Spinal cord (tissue), 10 donors: ENCODE measurements at places on chromosomes 11 and 22.

DNA sequence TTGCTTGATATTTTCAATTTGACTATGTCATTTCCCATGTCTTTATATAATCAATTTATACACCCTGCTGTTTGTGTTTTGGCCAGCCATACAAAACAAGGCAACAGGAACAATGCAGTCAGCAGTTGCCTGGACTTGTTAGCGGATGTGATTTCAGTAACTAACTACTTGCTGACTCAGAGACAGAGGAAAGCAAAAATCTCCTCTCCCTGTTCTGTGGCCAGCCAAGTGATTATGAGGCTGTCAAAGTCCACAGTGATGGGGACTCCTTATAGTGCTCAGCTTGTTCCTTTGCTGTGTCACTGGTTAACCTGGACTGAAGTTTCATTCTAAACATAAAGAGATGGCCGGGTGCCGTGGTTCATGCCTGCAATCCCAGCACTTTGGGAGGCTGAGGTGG, 32.6 kb upstream of the APLP2 start:
- H3K27me3 ChIP-seq: no peaks in the 10 kb centered on the region
- no peaks in the 10 kb centered on the region for H3K4me1 ChIP-seq
- DNase-seq: no peak
- no peak overlapping the region for H3K27ac ChIP-seq
- H3K4me3 ChIP-seq: no peak overlapping the region

DNA sequence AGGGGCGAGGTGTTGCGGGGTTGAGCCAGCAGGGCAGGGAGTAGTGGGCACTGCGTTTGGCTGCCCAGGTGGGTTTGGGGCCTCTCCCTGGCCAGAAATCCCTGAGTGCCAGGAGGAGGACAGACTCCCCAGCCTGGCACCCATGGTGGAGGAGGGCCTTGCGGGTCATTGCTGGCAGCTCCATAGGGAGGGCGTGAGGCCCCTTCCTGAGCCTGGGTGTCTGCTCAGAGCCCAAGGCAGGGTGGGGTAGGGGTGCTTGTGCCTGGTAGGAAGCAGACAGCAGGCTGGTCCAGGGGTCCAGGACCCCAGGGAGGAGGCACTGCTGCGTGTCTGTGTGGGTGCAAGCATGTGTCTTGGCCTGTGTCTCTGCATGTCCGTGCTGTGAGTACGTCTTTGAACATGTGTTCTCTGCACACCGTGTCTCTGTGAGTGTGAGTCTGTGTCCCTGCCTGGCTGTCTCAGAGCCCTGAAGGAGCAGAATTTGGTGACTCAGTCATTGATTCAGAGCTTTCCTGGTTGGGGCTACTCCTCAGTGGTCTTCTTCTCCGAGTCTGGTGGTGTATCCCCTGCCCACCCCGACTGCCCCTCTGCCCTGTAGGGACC, 3.9 kb downstream of the TSPAN4 start:
- H3K4me3 ChIP-seq: no peak overlapping the region
- no peak overlapping the region for H3K27ac ChIP-seq
- H3K27me3 ChIP-seq: peaks cover 2% of the 10 kb centered on the region
- peaks cover 74% of the 10 kb centered on the region for H3K4me1 ChIP-seq
- DNase-seq: no peak

DNA sequence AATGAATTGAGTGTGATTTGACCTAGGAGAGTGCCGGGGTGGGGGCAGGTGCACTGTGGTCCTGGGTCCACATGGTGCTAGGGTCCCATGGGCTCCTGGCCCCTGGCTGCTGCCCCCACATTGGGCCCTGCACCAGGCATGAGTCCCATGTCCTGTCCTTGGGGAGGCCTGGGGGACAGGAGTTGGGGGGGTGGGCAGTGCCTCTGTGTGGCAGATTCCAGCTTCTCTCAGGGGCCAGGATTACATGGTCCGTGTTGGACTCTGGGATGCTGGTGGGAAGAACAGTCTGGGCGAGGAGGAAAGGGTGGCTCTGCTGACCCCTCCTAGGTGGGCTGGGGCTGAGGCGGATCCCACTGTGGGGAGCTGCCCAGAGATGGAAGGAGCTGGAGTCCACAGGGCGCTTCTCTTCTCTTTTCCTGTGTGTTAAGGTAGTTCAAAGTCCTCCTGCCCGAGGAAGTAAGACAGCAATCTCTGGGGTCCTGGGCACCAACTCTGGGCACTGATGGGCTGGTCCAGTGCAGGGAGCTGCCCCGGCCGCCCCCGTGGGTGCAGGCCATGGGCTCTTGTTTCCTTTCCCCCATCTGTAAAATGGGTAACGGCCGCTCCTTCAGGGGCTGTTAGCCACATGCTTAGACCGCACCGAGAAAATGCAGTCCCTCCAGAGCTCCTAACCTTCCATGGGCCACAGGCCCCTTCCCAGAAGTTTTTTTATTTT, 19.8 kb downstream of the KCNQ1 start:
- peaks cover 2% of the 10 kb centered on the region for H3K36me3 ChIP-seq
- DNase-seq: no peak
- H3K4me1 ChIP-seq: no peaks in the 10 kb centered on the region
- no peak overlapping the region for H3K27ac ChIP-seq
- no peak overlapping the region for H3K4me3 ChIP-seq
- no peaks in the 10 kb centered on the region for H3K27me3 ChIP-seq

GRCh38 chr11:68973219-68973618, 7.6 kb downstream of the MRGPRD start:
- no peaks in the 10 kb centered on the region for H3K36me3 ChIP-seq
- no peak overlapping the region for H3K27ac ChIP-seq
- H3K27me3 ChIP-seq: no peaks in the 10 kb centered on the region
- no peak overlapping the region for H3K4me3 ChIP-seq
- H3K4me1 ChIP-seq: peaks cover 7% of the 10 kb centered on the region

DNA sequence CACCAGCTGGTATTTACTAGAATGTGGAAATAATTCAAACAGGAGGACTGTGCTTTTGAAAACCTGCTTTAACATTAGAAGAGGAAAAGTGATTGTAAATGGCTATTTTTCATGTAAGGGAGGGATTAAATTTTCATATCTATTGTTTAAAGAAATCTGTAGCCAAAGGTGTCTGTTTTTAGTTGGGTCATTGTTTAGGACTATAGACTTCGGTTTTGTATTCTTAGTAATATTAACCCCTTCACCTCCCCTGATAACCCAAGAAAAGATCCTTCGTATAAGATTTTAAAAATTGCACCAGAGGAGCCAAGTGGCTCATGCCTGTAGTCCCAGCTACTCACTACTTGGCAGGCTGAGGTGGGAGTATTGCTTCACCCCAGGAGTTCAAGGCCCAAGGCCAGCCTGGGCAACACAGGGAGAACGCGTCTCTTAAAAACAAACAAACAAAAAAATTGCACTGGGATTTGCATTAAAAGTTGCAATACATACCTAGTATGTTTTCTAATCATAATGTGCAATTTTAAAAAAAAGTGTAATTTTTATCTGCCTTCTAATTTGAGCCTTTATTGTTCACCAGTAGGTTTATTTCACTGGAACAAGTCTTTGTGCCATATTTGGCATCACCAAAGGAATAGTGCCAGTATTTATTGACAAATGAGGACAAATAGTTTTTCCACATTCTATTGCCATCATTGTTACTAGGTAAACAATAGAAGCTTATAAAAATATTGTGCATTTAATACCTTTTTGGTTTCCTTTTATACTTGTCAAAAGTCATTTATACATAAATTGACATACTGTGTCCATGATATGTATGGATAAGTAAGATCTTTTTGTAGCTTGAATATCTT, 34.3 kb downstream of the MTMR3 start:
- no peak overlapping the region for H3K4me3 ChIP-seq
- no peaks in the 10 kb centered on the region for H3K27me3 ChIP-seq
- H3K27ac ChIP-seq: no peak overlapping the region
- no peaks in the 10 kb centered on the region for H3K36me3 ChIP-seq

DNA sequence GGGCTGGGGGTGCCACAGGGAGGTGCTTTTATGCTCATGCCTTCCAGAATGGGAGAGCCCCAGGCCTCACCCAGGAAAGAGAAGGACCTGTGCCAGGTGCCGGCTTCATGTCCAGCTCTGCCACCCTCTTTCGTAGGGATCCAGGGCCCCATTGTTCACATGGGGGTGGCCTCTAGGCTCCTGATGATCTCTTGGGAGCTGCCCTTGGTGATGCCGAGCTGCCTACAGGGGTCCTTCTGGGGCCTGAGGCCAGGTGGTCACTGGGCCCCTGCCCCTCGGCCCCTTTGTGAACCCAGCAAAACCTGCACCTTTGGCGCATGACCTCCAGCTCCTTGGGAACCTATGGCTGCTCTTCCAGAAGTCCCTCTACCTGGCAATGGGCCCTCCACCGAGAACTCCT, 41.4 kb upstream of the SMIM38 start:
- H3K4me1 ChIP-seq: no peaks in the 10 kb centered on the region
- H3K27ac ChIP-seq: no peak overlapping the region
- no peak overlapping the region for H3K4me3 ChIP-seq

- no peak overlapping the region for H3K4me3 ChIP-seq
- H3K36me3 ChIP-seq: no peaks in the 10 kb centered on the region
- no peaks in the 10 kb centered on the region for H3K27me3 ChIP-seq
These were observed 41.6 kb downstream of the MRTFA start for GRCh38 chr22:40594924-40595323.

GRCh38 chr22:37331856-37332536, 49.7 kb downstream of the CYTH4 start:
- H3K4me3 ChIP-seq: no peak overlapping the region
- DNase-seq: no peak
- H3K27me3 ChIP-seq: peaks cover 42% of the 10 kb centered on the region
- no peak overlapping the region for H3K27ac ChIP-seq
- H3K36me3 ChIP-seq: no peaks in the 10 kb centered on the region

DNA sequence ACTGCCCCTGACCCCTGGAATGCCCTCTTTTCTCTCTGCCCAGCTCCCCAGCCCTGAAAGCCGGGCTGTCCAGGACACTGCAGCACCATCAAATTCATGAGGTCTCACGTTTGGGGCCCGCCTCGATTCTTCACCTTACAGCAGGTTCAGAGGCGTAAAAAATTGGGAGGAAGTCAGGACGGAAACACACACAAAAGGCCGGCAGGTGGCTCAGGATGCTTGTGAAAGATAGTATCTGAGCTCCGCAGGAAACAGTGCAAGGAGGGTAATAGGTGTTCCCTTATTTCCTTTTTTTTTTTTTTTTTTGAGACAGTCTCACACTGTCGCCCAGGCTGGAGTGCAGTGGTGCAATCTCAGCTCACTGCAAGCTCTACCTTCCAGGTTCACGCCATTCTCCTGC, 4.1 kb downstream of the RFPL2 start:
- no peak overlapping the region for H3K4me3 ChIP-seq
- H3K27ac ChIP-seq: no peak overlapping the region
- no peak for DNase-seq
- H3K27me3 ChIP-seq: peaks cover 18% of the 10 kb centered on the region
- peaks cover 38% of the 10 kb centered on the region for H3K4me1 ChIP-seq
- H3K36me3 ChIP-seq: no peaks in the 10 kb centered on the region

DNA sequence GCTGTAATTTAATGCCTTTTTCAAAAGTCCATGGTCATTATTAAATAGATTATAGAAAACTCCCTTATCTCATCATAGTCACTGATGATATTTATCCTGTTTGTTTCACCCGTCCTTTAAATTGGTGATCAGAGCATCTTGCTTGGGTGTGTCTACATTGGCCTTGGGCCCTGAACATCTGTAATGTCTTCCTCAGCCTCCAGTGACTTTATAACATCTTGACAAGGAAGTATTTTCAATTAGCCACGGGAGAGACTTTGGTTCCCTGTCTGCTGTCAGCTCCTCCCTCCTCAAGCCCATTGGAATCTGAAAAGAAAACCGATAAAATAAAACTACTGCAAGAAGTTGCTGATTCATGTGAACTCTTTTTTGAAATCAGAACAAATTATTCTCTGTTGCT, 116.9 kb upstream of the TTC12 start:
- no peaks in the 10 kb centered on the region for H3K36me3 ChIP-seq
- no peaks in the 10 kb centered on the region for H3K27me3 ChIP-seq
- no peak overlapping the region for H3K4me3 ChIP-seq
- peaks cover 41% of the 10 kb centered on the region for H3K4me1 ChIP-seq
- H3K27ac ChIP-seq: no peak overlapping the region

GRCh38 chr22:30392661-30393321, 4.0 kb upstream of the SEC14L2 start:
- peaks cover 31% of the 10 kb centered on the region for H3K4me1 ChIP-seq
- H3K27ac ChIP-seq: no peak overlapping the region
- no peak overlapping the region for H3K4me3 ChIP-seq
- DNase-seq: no peak

- no peak overlapping the region for H3K4me3 ChIP-seq
- H3K4me1 ChIP-seq: no peaks in the 10 kb centered on the region
- H3K36me3 ChIP-seq: peaks cover 53% of the 10 kb centered on the region
- DNase-seq: no peak
- H3K27ac ChIP-seq: no peak overlapping the region
- no peaks in the 10 kb centered on the region for H3K27me3 ChIP-seq
These were observed 44.4 kb downstream of the KMT5B start for GRCh38 chr11:68168694-68169093.

DNA sequence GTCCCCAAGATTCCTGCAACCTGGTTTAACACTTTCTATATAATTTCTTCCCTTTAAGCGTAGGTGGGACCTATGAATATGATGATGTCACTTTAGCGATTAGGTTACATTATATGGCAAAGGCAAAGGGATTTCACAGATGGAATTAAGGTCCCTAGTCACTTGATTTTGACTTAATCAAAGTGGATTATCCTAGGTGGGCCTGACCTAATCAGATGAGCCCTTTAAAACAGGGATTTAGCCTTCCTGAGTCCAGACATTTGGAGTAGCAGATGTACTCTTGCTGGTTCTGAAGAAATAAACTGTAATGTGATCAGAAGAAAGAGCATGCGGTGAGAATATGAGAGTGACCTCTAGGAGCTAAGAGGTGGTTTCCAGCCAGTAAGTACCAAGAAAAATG, 67.8 kb upstream of the LIN7C start:
- no peaks in the 10 kb centered on the region for H3K27me3 ChIP-seq
- H3K4me3 ChIP-seq: no peak overlapping the region
- H3K36me3 ChIP-seq: no peaks in the 10 kb centered on the region
- no peak overlapping the region for H3K27ac ChIP-seq
- DNase-seq: no peak

GRCh38 chr11:117978991-117979390, 7.2 kb upstream of the IL10RA start:
- no peak for DNase-seq
- H3K4me1 ChIP-seq: peaks cover 3% of the 10 kb centered on the region
- H3K4me3 ChIP-seq: no peak overlapping the region
- no peaks in the 10 kb centered on the region for H3K27me3 ChIP-seq
- H3K36me3 ChIP-seq: no peaks in the 10 kb centered on the region

- H3K27ac ChIP-seq: no peak overlapping the region
- no peaks in the 10 kb centered on the region for H3K36me3 ChIP-seq
- DNase-seq: no peak
- H3K4me3 ChIP-seq: no peak overlapping the region
- H3K27me3 ChIP-seq: no peaks in the 10 kb centered on the region
These were observed 1418.2 kb downstream of the TBC1D22A start for GRCh38 chr22:48180631-48181030.

DNA sequence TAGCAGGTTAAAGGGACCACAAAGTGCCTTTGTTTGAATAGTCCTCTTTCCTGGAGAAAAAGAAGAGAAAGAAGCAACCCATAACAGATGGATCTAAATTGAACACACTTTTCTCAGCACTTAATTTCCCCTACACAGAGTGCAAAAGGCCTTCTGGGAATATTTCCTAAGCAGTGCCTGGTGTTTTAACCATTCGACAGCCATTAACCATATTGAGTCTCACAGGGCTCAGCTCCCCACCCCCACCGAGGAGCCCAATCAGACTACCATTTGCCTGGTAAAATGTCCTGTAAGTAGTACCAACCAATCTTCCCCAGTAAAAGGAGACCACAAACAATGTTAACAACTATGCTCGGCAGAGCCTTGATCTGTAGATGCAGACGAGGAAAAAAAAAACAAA, 40.7 kb upstream of the SLC6A5 start:
- peak; percentile 83 for DNase-seq
- H3K27ac ChIP-seq: no peak overlapping the region
- H3K27me3 ChIP-seq: no peaks in the 10 kb centered on the region
- H3K4me3 ChIP-seq: no peak overlapping the region
- no peaks in the 10 kb centered on the region for H3K4me1 ChIP-seq
